Activated CD4-positive, alpha-beta T cell treated with anti-CD3 and anti-CD28 coated beads, Interleukin-2, amount 50 U/mL, for 24 hours (primary cell): ENCODE measurements at places on chromosomes 2 and 18.
A peak's percentile ranks its signal among the peaks of the same experiment; 100 is the strongest.

- no peak for DNase-seq
These were observed 354.2 kb downstream of the EN1 start for GRCh38 chr2:118493213-118493612.

DNA sequence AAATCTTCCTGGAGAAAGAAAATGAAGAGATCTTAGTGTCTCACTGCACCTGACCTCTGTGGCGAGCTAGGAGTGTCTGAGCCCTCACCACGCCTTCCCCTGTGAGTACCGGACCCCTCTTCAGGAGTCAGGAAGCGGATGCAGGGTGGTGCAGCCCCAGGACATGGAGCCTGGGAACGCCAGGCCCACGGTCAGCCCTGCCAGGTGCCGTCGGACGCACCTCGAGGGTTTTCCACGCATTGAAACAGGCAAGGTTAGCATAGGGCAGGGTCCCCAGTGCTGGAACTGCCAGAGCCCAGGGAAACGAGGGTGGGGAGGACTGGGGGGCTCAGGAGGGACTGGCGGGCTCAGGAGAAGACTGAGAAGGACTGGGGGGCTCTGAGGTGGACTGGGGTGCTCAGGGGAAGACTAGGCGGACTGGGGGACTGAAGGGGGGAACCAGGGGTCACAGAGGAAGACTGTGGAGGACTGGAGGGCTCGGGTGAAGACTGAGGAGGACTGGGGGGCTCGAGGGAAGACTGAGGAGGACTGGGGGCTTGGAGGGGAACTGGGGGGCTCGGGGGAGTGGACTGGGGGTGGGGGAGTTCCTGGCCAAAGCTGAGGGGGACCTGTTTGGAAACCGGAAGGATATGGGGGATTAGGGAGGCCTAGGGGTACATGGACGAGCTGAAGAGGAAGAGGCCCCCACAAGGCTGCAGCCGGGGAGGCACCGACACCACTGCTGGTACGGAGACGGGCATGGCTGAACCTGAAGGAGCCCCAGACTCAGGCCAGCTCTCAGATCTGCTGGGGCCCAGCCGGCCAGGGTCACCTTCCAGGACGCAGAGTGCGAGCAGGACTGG, 65.2 kb upstream of the SNTG2 start:
- DNase-seq = no peak

DNA sequence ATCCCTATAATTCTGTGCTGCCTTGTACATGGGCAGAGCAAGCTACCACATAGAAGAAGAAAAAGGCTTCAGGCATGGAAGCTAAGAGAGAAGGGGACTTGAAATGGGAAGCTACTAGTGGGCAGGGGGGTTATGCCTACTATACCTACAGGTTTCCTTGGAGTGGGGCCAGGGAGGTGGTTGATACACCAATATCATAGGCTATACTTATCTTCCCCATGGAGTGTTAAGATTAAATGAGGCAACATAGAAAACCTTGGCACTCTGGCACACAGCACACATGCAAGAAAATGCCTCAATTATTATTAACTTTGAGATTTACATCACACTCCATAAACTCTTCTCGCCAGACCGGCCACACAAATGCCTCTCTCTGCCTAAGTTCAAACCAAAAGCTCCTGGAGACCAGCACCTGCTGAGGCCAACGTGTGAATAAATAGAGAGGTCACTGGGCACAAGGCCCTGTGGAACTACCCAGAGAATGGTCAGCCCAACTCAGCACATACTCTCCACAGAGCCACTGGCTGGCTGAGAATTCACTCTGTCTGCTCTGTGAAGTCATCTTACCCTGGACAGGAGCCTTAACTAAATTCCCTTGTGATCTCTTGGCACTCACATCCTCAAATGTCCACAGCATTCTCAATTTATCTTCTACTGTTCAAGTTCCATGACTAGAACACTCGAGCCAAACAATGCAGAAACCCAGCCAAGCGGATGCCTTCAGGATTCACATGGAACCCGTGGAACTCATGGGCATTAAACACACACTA, 498.7 kb downstream of the BCL11A start:
- DNase-seq = no peak

DNA sequence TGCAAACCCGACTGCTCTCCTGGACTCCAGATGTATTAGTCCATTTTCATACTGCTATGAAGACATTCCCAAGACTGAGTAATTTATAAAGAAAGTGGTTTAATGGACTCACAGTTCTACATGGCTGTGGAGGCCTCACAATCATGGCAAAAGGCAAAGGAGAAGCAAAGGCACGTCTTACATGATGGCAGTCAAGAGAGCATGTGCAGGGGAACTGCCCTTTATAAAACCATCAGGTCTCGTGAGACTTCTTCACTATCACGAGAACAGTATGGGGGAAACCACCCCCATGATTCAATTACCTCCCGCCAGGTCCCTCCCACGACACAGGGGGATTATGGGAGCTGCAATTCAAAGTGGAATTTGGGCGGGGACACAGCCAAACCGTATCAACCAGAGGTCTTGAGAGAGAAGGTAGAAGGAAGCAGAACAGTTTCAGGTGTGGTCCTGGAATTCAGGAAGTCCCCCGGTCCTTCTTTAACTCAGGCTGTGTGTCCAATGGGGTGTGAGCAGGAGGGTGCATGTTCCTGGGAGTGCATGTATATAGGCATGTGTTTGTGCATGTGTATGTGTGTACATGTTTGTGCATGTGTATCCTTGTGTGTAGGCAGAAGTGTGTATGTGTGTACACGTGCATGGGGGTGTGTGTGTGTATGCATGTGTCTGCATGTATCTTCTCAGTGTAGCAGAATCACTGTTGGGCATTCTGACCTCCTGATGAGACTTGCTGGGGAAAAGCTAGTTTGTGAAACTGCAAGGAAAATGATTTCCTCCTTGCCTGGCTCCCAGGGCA, 46.2 kb downstream of the GREB1 start:
- no peak for DNase-seq

- DNase-seq = no peak
These were observed 620.1 kb upstream of the GCFC2 start for GRCh38 chr2:76330865-76331264.

DNA sequence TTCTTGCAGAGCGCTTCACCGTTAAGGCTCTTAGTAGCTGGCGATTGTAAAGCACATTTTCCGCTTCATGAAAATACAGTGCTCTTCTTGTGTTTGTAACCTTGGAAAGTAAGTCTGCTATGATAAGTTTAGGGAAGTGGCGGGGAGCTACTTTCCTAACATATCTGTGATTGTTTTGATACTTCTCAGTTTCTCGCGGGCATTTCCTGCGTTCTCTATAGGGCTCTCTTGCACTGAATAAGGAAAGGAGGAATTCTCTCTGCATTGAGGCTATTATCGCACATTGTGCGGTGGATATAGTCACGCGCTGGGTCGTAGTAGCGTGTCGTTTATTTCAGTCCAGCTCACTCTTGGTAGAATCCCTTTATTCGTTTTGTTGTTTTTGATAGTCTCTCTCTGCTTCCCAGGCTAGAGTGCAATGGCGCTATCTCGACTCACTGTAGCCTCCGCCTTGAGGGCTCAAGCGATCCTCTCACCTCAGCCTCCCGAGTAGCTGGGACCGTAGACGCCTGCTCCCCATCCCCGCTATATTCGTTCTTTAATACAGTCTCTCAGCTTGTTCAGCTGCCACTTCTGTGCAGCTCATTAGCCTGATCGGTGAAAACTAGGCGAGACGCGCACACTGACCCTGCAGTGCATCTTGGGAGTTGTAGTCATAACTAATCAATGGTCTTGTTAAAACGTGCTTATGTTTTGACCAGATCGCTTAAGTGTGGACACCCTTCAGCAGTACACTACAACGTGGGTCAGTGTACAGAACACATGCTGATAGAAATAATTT, 1.0 kb upstream of the PPP4R3B start:
- peak; percentile 42 for DNase-seq
